ENCODE measurements at places on chromosomes 16 and 17.

DNA sequence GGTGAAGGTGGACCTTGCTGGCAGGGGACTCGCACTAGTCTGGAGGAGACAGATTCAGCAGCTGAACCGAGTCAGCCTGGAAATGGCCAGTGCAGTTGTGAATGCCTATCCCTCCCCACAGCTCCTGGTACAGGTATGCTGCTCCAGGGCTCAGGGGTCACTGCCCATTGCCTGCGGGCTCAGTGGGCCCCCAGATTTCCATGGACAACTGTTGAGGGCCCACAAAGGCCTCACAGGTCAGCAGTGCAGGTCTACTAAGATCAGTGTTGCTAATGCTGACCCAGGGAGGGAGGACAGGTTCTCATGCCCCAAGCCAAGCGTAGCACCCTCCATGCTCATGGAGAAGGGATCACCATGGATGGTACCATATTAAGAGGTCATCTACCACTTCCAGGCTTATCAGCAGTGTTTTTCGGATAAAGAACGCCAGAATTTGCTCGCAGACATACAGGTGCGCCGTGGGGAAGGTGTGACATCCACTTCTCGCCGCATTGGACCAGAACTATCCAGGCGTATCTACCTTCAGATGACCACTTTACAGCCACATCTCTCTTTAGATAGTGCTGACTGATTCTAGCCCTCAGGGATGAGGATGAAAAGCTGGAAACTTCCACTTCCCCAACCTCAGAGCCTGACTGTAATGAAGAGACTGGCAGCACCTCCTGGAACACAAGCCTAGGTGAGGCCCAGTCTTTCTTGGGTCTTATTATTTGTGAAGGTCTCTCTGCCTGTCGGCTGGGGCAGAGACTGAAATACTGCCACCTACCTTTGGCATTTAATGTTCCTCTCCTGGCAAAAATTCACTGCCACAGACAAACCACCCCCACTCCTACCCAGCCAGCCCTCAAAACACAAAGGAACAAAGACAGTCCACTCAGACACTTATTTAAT lies 7.6 kb downstream of the EME1 start:
- H3K27me3 ChIP-seq = no peaks in the 10 kb centered on the region
- no peak overlapping the region for H3K4me3 ChIP-seq
- H3K4me1 ChIP-seq = no peaks in the 10 kb centered on the region

GRCh38 chr16:85086347-85087291 lies 25.7 kb downstream of the CIBAR2 start:
- no peaks in the 10 kb centered on the region for H3K36me3 ChIP-seq
- peaks cover 12% of the 10 kb centered on the region for H3K27me3 ChIP-seq
- H3K4me1 ChIP-seq = peaks cover 38% of the 10 kb centered on the region
- H3K27ac ChIP-seq = no peak overlapping the region
- peak; percentile 53 for DNase-seq

DNA sequence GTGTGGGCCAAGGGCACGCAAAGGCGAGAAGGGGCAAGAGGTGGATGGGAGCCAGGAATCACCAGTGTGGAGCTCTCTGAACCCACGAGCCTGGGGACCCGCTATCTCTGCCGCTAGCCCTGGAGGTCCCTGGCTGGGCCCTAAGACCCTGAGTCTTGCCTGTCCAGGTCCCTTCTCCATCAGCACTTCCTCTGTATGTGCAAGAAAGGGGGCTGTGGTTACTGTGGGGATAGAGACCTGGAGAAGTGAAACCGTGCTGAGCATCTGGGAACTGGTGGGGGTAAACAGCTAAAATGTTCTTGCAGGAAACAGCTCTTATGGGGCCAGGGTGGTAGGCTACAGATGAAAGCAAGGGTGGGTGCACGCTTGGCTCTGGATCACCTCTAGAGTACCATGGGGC lies 3.1 kb downstream of the SPNS3 start:
- H3K4me3 ChIP-seq = no peak overlapping the region
- H3K27ac ChIP-seq = no peak overlapping the region
- no peak for DNase-seq

DNA sequence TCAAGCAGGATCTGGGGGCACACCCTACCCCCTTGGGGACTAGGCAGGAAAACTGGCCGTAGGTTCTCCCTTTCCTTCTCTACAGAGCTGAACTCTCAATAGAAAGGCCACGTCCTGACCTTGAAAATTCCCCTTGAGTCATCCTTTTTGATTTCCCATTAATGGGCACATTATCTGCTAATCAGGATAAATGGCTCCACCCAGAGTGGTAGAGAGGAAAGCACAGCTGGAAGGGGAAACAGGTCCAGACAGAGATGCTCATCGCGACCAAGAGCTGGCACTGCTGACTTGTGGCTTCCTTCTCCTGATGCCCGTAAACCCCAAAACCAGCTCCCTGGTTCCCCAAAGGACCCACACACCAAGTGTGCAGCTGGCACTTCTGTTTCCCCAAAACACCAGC lies 206.5 kb upstream of the CDH5 start:
- H3K36me3 ChIP-seq = no peaks in the 10 kb centered on the region
- H3K27ac ChIP-seq = no peak overlapping the region
- no peak for DNase-seq
- H3K4me1 ChIP-seq = peaks cover 33% of the 10 kb centered on the region

DNA sequence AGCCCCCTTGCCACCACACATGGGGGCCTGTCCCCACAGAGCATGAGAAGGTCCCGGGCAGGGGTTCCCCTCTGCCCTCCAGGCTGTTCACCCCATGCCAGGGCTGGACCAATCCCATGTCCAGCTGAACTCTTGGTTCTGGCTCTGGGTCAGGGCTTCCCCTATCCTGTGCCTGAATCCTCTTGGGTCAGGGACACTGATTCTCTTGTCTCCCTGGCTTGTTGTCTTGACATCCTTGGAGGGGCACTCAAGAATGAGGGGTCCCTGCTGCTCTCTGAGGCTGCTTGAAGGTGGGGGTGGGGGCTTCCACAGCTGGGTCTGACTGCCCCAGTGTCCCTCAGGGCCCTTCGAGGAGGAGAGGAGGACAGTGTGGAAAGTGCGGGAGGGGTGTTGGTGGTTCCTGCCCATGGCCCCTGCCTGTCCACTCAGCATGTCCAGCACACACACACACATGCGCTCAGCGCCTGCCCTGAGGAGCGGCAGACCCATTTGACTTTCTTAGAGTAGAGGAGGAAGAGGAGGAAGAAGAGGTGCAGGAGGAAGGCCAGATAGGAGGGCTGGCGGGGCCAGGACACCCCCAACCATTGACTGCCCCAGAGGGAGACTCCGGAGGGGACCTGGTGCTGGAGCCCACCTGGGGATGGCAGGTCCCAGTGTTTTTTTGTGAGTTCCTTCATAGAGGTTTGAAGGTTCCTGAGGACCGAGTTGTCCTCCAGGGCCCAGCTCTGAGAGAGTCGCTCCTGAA lies 47.0 kb downstream of the TNFRSF13B start:
- DNase-seq = no peak
- H3K4me1 ChIP-seq = no peaks in the 10 kb centered on the region
- no peaks in the 10 kb centered on the region for H3K27me3 ChIP-seq
- no peak overlapping the region for H3K4me3 ChIP-seq
- no peak overlapping the region for H3K27ac ChIP-seq

GRCh38 chr16:84307209-84307954 lies 12.7 kb downstream of the WFDC1 start:
- no peak overlapping the region for H3K4me3 ChIP-seq
- DNase-seq = no peak
- H3K36me3 ChIP-seq = no peaks in the 10 kb centered on the region
- peak overlapping the region; percentile 42 for H3K27ac ChIP-seq
- H3K27me3 ChIP-seq = peaks cover 22% of the 10 kb centered on the region
- peaks cover 27% of the 10 kb centered on the region for H3K4me1 ChIP-seq
